ENCODE measurements at places on chromosomes 3 and 15.

- DNase-seq = no peak
These were observed 67.1 kb downstream of the ABHD5 start for GRCh38 chr3:43757666-43758321.

GRCh38 chr15:40803076-40803475, 3.8 kb upstream of the ZFYVE19 start:
- no peak for DNase-seq

- DNase-seq = no peak
These were observed 12.0 kb downstream of the CELSR3 start for GRCh38 chr3:48650723-48651122.

GRCh38 chr15:66950114-66950513, 115.3 kb upstream of the SMAD3 start:
- no peak for DNase-seq

DNA sequence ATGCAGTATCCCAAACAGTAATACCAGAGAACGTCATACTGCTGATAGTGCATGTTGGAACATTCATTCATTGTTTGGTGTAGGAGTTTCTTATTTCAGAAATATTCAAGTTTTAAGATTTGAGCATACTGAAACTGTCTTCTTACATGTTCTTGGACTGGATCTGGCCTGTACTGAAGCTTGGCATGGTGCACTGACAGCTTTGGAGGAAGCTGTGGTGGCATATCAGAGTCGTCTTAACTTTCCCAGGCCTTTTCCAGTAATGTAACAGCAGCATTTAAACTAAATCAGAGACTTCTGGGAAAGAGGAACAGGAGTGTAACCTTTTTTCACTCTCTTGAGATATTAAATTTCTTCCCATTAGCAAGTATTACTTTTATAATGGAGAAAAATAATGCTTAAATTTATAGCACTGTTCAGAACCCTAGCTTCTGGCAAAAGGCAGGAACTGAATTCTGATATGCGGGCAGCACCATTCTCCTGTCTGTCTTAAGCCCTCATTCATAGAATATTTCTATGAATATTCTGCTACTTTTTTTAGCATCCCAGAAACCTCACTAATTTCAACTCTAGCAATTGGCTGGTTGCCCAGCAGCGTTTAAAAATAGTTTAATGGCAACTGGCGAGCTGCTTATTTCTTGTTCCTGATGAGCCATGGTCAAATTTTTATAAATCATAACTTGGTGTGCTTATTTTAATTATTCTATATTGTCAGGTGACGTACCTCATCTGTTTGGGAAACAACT, 31.1 kb downstream of the DNAJC13 start:
- no peak for DNase-seq

DNA sequence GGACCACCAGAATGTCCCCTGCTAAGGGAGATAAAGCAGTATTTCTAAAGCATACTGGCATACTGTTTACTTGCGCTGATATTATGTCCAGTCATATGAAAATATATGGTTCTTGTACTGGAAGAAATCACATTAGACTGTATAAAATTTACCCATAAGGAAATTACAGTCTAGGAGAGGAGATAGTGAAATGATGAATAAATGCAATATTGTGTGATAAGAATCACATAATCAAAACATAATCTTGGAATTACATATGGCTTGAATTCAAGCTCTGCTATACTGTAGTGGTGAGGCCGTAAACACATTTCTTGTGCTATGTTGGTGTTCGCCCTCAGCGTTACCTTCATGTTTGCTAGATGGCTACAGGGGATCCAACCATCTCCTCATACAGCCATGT, 20.7 kb upstream of the TGFBR2 start:
- no peak for DNase-seq

GRCh38 chr3:187999821-188000220, 154.1 kb upstream of the LPP start:
- DNase-seq = peak; percentile 19

DNA sequence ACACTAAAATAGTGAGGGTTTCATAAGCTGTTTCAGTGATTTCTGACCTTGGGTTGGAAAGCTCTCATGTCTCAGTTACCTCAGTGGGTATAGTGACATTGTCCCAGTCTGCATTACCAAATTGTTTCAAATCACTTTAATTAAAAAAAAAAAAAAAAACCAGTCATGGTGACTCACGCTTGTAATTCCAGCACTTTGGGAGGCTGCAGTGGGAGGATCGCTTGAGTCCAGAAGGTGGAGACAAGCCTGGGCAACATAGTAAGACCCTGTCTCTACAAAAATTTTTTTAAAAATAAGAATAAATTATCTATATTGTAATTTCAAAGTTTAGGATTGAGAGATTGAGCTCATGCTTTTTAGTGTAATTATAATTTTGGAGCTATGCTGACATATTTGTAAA, 78.0 kb downstream of the MBNL1 start:
- DNase-seq = no peak

- no peak for DNase-seq
These were observed 85.8 kb downstream of the GAP43 start for GRCh38 chr3:115709093-115709492.

- no peak for DNase-seq
These were observed 289.3 kb upstream of the PLSCR5 start for GRCh38 chr3:146894406-146894805.

GRCh38 chr15:57370929-57371328, 5.4 kb upstream of the CGNL1 start:
- DNase-seq = no peak

DNA sequence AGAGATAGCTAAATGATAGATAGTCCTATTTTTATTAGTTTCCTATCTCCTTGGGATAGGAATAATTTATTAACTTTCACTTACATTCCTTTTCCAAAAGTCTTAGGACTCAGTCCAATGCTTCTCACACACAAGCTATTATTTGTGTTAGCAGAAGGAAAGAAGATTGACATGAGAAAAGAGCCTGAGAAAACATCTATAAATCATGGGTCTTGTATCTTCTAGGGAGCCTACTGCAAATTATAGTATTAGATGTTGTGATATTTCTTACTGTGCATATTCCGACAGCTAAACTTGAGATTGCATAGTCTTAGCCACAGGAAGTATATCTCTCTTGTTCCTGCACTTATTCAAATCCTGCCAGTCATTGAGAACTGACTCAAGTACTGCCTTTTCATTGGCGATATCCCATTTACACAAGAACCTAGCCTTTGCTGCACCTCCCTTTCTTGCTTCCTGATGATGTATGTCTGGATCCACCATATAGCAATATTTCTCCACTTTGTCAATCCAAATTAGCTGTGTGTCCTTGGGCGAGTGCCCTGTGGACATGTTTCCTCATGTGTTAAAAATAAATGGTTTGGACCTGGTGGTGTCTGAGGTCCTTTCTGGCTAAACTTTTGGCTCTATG, 245.1 kb upstream of the LMCD1 start:
- DNase-seq = no peak

DNA sequence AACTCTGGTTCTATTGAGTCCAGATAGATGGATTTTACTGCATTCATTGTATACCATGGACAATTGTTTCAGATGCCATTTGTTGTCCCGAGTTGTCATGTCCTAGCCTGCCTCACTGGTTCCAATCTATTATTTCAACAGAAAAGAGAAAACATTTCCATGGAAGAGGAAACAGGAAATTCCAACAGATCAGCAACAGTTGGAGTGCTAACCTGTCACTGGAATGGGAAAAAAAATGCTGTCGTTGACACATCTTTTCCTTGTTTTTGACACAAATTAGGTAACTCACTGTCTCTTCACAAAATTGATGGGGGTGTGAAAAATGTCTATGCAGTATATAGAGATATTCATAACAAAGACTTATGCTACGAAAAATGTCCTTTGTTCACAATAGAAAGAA, 432.0 kb upstream of the TBL1XR1 start:
- DNase-seq = no peak

- no peak for DNase-seq
These were observed 767 bp downstream of the WDR48 start for GRCh38 chr3:39052583-39052982.

DNA sequence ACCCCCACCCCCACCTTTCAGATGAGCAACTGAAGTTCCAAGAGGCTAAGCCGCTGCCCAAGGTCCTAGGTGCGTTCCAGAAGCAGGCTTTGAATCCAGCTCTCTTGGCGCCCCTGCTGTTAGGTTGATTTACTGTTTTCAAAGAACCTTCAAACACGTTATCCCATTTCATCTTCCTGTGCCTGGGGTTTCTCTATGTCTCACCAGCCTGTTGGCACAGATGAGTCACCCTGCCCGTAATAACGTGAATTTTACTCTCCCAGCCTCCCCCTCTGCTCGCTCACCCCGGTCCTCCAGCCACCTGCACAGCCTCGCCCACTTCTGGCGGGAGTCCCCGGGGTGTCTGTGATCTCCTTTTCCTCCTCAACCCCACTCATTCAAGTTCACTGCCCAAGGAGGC, 13.0 kb upstream of the TSEN2 start:
- no peak for DNase-seq

- DNase-seq = no peak
These were observed 1.0 kb downstream of the MYO9A start for GRCh38 chr15:72116731-72117485.

- DNase-seq = no peak
These were observed 593 bp downstream of the FAM219B start for GRCh38 chr15:74906067-74906449.

DNA sequence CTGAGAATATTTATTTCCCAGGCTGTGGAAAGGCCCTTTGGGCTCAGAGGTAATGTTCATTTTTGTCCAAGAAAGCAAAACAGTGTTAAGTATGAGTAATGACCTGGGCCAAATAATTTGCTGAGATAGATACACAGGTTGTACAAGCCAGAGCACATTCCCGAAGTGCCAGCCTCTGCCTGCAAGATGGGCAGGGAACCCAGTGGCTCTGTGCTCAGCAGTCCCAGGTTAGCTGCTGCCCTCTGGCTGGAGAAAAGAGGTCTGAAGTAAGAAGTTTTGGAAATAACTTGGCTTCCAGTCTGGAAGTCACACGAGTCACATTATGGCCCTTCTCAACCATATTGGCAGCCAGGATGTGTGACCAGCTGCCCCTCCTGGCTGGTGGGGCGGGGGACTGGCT, 20.2 kb downstream of the MYZAP start:
- no peak for DNase-seq

DNA sequence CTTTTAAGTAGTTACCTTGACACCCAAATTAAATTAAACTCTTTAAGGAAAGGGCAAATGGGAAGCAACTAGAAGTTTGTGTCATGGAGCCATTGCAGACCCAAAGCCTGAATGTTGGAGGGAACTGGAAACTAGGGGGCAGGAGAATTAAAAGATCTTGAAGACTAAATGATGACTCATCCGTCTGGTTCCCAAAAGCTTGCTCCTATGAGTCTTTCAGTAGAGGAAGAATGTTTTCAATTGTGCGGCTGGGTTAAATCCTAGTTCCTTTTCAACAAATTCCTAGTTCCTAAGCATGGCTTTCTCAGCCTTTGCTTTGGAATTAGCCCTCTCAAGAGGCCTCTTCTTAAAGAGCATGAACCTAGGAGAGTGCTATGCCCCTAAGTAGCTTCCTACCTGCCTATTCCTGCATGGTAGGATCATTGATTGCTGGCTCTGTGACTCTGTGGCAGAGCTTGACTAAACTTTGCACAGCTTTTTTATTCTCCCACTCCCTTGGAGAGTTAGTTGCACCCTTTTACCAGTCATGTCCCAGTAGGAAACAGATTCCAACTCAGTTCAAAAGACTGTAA, 17.7 kb downstream of the CLEC3B start:
- DNase-seq = no peak

- no peak for DNase-seq
These were observed 125.5 kb downstream of the DIPK2A start for GRCh38 chr3:144097163-144097562.

DNA sequence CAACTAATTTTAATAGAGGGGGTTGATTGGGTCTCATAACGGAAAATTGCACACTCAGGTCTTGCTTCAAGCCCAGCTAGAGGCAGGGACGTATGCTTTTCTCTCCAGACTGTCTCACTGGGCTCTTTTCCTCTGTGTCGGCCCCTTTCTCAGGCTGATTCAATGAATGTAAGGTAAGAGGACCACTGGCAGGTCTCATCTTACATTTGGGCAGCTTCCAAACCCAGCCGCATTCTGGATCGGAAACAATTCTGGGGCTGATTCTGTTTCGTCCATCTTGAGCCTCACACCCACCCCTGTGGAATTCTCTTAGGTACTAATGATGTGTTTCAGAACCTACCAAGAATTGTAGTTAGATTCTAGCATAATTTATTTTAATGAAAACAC, 40.7 kb downstream of the TMEM212 start:
- no peak for DNase-seq

DNA sequence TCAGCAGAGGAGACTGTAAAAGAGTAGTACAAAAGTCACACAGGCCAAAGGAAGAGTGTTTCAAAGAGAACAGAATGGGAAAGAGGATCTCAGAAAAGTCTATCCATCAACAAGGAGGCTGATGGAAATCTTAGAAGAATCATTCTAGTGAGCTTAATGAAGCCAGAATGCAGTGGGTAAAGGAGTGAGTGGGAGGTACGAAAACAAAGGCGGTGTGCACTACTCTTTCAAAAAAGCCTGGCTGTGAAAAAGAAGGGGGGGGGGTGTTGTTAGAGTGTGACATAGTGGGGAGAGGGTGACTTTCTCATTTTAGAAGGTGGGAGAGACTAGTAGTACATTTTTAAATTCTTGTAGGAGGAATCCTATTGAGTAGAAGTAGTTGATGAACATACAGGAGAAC, 11.7 kb downstream of the PAQR9 start:
- no peak for DNase-seq

- DNase-seq = no peak
These were observed 269.4 kb upstream of the RGMA start for GRCh38 chr15:93358166-93359059.

- DNase-seq = no peak
These were observed 9.1 kb downstream of the GRM2 start for GRCh38 chr3:51715977-51716294.

GRCh38 chr3:75193797-75194196, 470.3 kb upstream of the FRG2C start:
- DNase-seq = no peak

DNA sequence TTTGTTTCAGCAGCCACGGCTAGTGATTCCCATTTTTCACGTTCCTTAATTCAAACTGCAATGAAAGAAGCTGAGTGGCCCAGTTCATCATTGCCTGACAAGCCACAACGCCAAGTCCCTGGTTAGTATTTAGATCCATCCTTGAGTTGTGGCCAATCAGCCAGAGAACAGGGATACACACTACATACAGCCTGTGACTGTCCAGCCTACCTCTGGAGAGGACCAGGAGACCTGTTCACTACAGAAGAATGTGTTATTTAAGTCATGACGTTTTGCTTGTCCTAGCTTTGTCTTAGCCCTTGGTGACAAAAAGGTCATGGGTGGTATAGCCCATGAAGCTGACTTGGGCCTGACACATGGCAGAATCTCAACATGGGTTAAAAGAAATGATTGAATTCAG, 2.7 kb upstream of the TPM1 start:
- DNase-seq = no peak

DNA sequence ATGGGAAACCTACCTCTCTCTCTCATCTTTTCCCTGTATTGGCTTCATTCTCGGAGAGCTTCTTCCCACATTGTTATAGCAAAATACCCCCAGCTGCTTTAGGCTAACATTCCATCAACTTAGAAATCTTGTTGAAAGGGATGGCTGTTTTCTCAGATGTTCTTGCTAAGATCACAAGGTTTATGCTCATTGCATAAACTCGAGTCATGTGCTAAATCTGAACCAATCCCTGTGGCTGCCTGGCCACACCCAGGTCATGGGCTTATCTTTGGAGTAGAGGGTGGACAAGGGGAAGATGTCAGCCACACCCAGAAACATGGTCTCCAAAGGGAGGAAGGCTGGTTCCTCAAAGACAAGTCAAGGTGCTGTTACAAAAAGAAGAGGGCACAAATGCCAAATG, 150.6 kb upstream of the UMPS start:
- no peak for DNase-seq
